ENCODE measurements at places on chromosomes 3 and 15. TPM values are rescaled to one million over a fixed set of nuclear protein-coding genes. Genes with fewer than 3 reads are reported as not detected.

DNA sequence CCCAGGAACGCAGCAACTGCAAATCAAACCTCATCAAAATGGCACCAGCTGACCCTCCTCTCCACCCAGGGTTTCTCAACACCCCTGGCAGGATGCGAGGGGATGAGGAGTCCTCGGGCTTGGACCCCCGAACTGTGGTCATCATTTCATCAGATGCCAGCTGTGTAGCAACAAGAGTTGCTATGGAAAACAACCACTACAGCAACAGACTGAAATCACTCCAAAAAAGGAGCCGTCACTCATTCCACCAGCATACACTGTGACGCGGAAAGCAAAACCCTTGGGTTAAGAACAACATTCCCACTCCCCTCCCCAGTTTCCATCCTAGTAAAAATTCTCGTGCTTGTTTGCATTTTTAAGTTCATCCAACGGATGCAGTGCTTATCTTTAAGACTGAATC lies 40.1 kb downstream of the VGLL4 start:
- no peaks in the 10 kb centered on the region for H3K36me3 ChIP-seq
- peak overlapping the region; percentile 81 for H3K27ac ChIP-seq
- peaks cover 69% of the 10 kb centered on the region for H3K4me1 ChIP-seq

DNA sequence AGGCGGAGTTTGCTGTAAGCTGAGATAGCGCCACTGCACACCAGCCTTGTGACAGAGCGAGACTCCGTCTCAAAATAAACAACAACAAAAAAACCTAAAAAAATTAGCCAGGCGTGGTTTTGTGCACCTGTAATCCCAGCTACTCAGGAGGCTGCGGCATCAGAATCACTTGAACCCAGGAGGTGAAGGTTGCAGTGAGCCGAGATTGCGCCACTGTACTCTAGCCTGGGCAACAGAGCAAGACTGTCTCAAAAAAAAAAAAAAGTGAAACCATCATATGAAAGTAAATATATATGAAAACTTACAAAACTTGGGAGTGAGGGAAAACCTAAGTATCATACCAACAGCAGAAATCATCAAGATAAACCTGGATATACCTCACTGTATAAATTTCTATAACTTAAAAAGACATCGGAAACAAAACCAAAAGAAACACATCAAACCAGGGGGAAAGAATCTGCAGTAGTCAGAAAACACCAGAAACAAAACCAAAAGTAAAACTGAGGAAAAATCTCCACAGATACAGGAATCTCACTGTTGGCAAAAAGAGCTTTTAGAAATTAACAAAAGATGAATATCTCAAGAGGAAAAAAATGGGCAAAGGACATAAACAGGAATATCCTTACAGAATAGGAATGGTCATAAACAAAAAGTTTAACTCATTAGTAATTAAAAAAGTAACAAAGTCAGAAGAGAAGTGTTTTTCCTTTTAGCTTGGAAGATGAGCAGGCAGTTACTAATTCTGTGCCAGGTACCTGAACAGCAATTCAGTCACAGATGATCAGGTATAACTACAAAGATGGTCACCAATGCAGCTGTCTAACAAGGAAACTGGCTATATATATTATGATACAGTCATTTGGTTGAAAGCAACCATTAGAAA lies 41.3 kb downstream of the ETV5 start:
- H3K36me3 ChIP-seq, result no peaks in the 10 kb centered on the region
- H3K27ac ChIP-seq, result no peak overlapping the region
- no peak overlapping the region for H3K4me3 ChIP-seq
- H3K27me3 ChIP-seq, result no peaks in the 10 kb centered on the region

GRCh38 chr3:100463002-100463401 lies 29.4 kb upstream of the TMEM45A start:
- H3K36me3 ChIP-seq, result no peaks in the 10 kb centered on the region
- no peak overlapping the region for H3K27ac ChIP-seq
- H3K4me1 ChIP-seq, result no peaks in the 10 kb centered on the region

Gene TERC
- total RNA-seq, result 4.8 TPM

Gene MYZAP
- total RNA-seq, result 2.6 TPM

Gene CLDN18
- not detected for total RNA-seq
